Stimulated activated CD8-positive, alpha-beta memory T cell treated with anti-CD3 and anti-CD28 coated beads, Interleukin-2, amount 100 ng/mL, for 48 hours (primary cell): ENCODE measurements at places on chromosomes 7 and 10.

DNA sequence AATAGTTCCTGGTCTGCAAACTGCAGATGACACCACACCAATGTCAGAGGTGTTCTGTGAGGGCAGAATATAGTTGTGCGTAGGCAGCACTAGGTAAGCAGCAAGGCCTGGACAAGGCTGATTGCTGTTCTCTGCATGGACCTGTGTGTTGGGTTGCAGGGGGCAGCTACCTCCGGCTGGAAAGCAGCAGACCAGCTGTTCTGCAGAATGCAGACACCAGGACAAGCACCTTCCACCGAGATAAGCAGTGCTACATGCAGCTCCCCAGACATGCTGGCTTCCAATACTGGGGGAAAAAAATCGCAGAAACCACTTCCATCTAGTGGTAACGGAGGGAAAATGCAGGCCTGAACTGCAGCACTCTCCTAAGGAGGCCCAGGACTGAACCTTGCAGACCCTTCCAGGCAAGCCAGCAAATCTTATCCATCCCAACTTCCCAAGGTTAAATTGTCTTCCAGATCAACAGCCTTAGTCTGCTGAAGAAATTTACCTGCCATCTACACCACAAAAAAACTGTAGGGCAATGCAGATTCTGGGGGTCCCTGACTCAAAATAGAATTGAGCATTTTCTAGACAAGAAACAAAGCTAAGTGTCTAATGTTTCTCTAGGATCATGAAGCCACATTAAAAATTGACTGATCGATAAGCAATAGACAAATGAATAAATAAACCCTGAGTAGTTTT is 50.5 kb upstream of the COBL start:
- DNase-seq = no peak

DNA sequence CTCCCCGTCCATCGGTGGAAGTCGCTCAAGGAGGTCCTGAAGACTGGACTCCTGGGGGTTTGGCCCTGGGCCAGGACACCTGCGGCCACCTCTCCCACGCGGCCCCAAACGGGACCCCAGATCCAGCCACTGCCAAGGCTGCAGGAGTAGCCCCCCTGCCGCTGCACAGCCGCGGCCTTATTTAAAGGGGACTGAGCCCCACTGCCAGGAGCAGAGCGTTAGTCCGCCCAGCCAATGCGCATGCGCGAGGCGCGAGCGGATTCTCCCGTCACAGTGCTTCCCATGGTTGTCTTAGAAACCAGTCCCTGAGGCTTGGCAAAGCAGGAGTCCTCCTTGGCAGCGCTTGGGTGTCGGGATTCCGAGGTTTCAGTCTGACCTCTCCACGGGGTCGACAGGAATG is 320.0 kb downstream of the ZNF716 start:
- no peak for DNase-seq

GRCh38 chr7:135209225-135209834 is 2.0 kb downstream of the WDR91 start:
- no peak for DNase-seq

GRCh38 chr10:88332503-88333247 is 250.4 kb downstream of the RNLS start:
- no peak for DNase-seq

DNA sequence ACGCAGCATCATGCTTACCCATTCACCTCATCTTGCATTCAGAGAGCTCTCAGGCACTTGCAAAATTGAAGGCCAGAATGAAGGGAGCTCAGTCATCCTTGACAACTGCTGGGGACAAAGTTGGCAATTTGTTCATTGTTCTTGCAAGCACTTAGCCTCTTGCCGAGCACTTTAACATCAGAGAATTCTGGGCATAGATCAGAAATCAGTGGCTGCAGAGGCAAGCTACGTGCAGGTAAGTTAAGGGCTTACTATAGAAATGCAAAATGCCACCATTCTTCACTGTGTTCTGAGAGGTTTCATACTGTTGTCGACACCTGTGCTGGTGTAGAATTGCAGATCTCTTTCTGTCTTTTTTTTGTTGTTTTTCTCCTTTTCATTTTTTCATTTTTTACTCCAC is 84.1 kb upstream of the INSYN2A start:
- DNase-seq = no peak

- no peak for DNase-seq
Observed at GRCh38 chr7:155570171-155570958, 24.0 kb upstream of the CNPY1 start.

DNA sequence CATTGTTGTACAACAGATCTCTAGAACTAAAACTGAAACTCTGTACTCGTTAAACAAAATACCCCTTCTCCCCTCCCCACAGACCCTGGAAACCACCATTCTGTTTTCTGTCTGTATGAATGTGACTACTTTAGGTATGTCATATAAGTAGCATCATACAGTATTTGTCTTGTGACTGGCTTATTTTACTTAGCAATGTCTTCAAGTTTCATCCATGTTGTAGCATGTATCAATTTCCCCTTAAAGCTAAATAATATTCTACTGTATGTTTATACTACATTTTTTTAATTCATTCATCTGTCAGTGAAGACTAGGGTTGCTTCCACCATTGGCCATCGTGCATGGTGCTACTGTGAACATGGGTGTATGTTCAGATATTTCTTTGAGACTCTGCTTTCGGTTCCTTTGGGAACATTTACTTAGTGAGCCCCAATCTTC is 71.2 kb upstream of the RPA3 start:
- no peak for DNase-seq
